ENCODE measurements at places on chromosomes 6 and 20.

GRCh38 chr6:152316024-152316423, 321.1 kb downstream of the SYNE1 start:
- no peak for DNase-seq

GRCh38 chr6:105862936-105863607, 223.1 kb upstream of the PRDM1 start:
- DNase-seq = no peak

- no peak for DNase-seq
These were observed 15.4 kb downstream of the PLCB1 start for GRCh38 chr20:8147476-8147875.

DNA sequence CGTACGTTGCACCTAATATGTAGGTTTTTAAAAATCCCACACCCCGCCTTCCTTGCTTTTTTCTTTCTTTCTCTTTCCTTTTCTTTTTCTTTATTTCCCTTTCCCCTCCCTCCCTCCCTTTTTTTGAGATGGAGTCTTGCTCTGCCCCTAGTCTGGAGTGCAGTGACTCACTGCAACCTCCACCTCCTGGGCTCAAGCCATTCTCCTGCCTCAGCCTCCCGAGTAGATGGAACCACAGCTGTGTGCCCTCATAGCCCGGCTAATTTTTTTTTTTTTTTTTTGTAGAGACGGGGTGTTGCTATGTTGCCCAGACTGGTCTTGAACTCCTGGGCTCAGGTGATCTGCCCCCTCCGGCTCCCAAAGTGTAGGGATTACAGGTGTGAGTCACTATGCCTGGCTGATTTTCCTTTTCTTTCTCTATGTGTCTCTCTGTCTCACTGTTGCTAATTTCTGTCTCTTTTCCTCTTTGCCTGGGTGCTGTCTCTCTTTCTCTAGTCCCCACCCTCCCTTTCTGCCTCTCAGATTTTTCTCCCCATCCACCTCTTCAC, 61.2 kb downstream of the SRC start:
- no peak for DNase-seq

- DNase-seq = no peak
These were observed at the start of gene MARCKS for GRCh38 chr6:113856625-113857555. MARCKS (plus strand) TSS chr6:113857345; CDS start chr6:113857746, 401 bp downstream.

- DNase-seq = no peak
These were observed 169.7 kb upstream of the TNFAIP3 start for GRCh38 chr6:137697267-137697938.

DNA sequence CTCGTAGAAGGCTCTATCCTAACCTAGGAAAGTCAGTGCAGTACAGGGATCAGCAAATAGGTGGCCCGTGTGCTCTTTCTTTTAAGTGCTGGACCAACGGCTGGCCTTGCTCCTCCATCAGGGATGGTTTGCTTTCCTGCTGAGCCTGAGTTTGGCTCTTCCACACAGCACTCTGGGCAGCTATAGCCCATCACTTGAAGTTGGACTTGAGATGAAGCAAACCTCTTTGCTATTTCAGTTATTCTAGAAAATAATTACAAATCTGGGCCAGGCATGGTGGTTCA, 66.9 kb upstream of the KCNK16 start:
- DNase-seq = no peak

- no peak for DNase-seq
These were observed 712 bp downstream of the RXRB start for GRCh38 chr6:33199687-33200218.

DNA sequence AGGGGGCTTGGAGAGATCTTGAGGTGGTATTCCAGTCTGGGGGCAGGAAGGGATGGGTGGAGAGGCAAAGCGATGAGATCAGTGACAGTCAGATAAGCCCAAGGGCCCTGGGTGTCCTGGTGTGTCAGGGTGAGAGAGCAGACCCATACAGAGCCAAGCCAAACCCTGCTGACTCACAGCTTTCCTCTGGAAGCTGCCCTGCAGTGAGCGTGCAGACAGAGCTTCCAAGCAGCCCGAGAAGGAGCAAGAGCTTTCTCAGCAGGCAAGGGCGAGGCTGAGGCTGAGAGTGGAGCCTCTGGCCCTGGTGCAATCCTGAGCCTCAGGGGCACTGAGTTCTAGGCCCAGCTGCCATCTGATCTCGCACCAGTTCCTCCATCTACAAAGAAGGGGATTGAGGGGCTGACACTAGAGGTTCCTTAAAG, 91.1 kb upstream of the HIVEP1 start:
- DNase-seq = no peak

- DNase-seq = no peak
These were observed 1282.3 kb upstream of the GJE1 start for GRCh38 chr6:140850438-140850837.

GRCh38 chr6:102114402-102114801, 720.9 kb downstream of the GRIK2 start:
- DNase-seq = no peak

Measured in stimulated activated effector memory CD8-positive, alpha-beta T cell treated with anti-CD3 and anti-CD28 coated beads, Interleukin-12 subunit alpha, Interleukin-12 subunit beta, amount 100 ng/mL, for 72 hours (primary cell).